ENCODE measurements at places on chromosomes 7 and 10.

GRCh38 chr7:22445140-22445743 is 54.7 kb downstream of the STEAP1B start:
- DNase-seq, result no peak

DNA sequence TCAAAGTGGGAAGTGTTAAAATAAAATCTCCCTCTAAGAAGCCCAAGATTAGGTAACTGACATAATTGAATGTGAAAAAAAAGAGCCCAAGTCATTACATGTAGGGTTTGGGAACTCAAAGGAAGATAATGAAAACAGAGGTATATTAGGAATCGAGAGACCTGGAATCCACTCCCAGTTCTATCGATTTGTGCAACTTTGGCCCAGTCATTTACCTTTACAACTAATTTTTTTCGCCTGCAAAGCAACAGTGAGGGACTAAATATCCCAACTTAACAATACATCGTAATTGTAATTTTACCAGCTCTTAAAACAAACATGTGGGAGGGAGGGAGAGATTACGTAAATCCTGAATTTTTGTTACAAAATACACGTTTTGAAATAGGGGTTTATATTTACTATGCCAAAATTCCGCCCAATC is 1.4 kb downstream of the MINDY3 start:
- no peak for DNase-seq

GRCh38 chr10:116385994-116386809 is 41.4 kb upstream of the PNLIPRP3 start:
- no peak for DNase-seq

DNA sequence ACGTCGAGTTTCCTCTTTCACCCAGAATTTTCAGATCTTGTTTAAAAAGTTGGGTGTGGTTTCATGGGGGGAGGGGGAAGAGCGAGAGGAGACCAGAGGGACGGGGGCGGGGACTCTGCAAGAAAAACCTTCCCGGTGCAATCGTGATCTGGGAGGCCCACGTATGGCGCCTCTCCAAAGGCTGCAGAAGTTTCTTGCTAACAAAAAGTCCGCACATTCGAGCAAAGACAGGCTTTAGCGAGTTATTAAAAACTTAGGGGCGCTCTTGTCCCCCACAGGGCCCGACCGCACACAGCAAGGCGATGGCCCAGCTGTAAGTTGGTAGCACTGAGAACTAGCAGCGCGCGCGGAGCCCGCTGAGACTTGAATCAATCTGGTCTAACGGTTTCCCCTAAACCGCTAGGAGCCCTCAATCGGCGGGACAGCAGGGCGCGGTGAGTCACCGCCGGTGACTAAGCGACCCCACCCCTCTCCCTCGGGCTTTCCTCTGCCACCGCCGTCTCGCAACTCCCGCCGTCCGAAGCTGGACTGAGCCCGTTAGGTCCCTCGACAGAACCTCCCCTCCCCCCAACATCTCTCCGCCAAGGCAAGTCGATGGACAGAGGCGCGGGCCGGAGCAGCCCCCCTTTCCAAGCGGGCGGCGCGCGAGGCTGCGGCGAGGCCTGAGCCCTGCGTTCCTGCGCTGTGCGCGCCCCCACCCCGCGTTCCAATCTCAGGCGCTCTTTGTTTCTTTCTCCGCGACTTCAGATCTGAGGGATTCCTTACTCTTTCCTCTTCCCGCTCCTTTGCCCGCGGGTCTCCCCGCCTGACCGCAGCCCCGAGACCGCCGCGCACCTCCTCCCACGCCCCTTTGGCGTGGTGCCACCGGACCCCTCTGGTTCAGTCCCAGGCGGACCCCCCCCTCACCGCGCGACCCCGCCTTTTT is at the start of gene VIM:
Gene VIM, plus strand, starts transcription at position 151 of the 925 bp plus-strand sequence. CDS start 1,182 bp downstream, outside the sequence.
- DNase-seq, result peak; percentile 90

- no peak for DNase-seq
Observed at GRCh38 chr10:79020015-79020491, 48.7 kb upstream of the ZMIZ1 start.

DNA sequence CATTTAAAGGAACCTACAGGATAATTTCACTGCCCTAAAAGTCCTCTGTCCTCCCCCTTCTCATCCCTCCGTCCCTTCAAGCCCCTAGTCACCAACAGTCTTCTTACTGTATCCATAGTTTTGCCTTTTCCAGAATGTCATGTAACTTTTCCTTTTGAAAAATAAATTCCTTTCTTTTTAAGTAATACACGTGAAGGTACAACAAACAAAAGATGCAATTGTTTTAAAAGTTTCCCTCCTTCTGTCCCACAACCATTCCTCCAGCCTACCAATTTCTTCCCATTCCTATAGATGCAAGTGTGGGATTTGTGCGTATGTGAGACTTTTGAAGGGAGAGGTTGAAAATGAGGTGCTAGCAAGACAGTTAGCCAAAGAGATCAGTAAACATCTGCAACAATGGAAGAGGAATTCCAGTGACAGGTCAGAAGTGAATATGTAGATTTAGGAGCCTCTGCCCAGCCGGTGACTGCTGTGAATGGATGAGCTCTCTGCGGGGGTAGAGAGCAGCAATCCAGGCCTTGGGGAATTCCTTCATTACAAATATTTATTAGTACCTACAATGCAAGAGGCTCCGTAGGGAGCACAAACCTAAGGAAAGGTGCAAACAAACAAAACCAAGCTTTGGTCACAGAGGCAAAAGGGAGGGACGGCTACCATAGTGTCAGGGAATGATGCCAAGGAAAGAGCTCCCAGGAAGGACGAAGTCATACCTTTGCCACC is 243.6 kb downstream of the SKIDA1 start:
- DNase-seq, result no peak

GRCh38 chr10:67519434-67519833 is 176.6 kb downstream of the CTNNA3 start:
- DNase-seq, result no peak

GRCh38 chr10:132541129-132541528 is 3.5 kb downstream of the INPP5A start:
- DNase-seq, result no peak

DNA sequence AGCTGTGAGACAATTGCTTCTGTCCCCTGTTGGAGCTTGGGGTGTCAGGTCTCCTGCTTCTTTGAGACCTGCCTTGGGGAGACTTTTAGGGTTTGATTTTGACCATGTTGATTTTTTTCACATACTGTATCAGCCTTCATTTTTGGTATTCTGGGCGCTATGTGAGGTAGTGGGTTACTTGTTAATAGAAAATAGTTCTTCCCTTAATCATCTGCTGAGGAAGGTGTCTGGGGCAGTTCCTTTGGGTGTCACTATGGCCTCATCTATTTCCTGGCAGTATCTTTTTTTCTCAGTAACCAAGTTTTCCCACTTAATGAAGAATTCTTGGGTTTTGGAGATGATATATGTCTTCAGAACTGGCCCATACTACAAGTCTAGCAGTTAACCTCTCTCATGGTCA is 4.6 kb upstream of the NOLC1 start:
- DNase-seq, result no peak

DNA sequence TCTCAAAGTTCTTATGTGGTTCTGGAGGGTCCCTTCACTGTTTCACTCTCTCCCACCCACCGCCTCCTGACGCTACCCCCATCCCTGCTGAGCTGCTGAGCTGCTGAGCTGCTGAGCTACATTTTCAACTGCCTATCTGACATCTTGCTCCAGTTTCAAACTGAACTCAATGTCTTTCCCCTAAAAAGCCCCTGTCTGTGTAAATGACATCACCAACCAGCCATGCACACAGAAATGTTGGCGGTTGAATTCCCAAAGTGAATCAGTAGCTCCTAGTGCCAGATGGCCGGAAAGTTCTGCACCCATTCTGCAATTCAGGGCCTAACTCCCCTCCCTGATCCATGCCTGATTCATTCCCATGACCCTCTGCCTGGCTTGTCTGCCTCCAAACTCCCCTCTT is 71.2 kb downstream of the WNT2 start:
- DNase-seq, result no peak

GRCh38 chr7:88127637-88128290 is 92.1 kb downstream of the SRI start:
- no peak for DNase-seq

GRCh38 chr10:108275895-108276685 is 1111.6 kb upstream of the SORCS1 start:
- DNase-seq, result no peak

DNA sequence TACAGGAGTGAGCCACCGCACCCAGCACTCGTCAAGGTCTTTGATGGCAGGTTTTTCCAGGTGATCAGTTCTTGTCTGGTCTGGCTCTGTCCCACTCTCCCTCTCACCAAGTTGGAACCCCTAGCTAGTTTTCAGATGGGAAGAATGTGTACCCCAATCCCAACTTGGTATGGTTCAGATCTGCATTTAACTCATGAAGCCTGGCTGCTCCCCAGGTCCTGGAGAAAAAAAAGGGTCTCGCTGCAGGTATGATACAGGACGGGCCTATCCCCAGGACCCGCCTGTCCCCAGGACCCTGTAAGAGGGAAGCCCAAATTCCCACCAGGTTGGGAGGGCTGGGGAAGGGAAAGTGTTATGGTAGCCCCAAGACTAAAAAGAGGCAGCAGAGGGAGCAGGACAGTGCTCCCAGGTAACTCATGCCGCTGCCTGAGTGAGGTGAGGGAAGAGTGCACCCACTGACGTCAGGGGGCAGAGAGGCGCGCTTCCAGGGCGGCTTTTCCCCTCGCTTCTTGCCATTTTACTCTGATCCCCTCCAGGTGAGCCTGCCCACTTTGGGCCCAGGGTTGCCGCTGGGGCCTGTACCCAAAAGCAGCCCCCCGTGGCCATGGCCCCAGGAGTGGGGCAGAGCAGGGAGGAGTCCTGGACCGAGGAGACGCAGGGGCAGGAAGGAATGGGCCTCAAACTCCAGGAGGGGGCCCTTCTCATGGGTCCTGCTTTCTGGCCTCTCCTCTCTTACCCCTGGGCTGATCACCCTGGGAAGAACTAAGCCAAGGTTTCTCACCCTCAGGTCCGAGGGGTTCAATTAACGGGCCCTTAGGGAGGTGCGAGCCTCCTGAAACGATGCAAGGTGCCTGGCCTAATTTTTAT is 36.4 kb upstream of the SRRM3 start:
- no peak for DNase-seq

DNA sequence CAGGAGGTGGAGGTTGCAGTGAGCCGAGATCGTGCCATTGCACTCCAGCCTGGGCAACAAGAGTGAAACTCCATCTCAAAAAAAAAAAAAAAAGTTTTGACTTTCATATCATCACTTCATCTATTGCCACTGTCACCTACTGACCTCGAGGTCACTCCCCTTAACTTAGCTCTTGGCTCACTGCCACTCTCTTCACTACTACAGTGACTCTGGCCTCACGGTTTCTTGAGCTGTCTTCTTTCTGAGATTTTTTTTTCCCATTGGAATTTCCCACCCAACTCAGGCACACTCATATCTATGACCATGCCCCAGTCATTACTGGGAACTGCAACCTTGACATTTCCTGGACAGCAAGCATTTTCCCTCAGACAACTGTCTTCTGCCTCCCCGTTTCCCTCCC is 42.6 kb upstream of the C7orf33 start:
- DNase-seq, result no peak

- no peak for DNase-seq
Observed at GRCh38 chr7:139660317-139661042, 117.3 kb downstream of the HIPK2 start.

DNA sequence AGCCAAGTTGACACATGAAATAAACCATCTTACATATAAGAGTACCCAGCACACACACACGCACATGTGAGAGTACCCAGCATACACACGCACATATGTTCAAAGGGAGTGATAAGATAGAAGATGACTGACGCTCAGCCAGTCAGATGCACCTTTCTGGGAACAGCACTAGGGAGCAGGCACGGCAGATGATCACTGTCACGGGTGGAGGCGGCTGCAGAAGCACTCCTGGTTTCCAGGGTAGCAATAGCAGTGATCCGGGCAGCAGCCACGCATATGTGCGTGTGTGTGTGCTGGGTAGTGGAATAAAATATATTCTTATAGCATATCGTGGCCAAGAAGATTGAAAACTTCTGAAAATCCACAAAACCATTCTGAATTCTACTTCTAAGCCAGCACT is 85.8 kb upstream of the NAMPT start:
- no peak for DNase-seq

- no peak for DNase-seq
Observed at GRCh38 chr10:49139846-49140195, 6.0 kb upstream of the FAM170B start.

GRCh38 chr10:88379575-88379974 is 203.5 kb downstream of the RNLS start:
- DNase-seq, result no peak

- no peak for DNase-seq
Observed at GRCh38 chr10:94143261-94143660, 149.5 kb downstream of the PLCE1 start.

- DNase-seq, result no peak
Observed at GRCh38 chr10:20257422-20257821, 441.2 kb downstream of the PLXDC2 start.

DNA sequence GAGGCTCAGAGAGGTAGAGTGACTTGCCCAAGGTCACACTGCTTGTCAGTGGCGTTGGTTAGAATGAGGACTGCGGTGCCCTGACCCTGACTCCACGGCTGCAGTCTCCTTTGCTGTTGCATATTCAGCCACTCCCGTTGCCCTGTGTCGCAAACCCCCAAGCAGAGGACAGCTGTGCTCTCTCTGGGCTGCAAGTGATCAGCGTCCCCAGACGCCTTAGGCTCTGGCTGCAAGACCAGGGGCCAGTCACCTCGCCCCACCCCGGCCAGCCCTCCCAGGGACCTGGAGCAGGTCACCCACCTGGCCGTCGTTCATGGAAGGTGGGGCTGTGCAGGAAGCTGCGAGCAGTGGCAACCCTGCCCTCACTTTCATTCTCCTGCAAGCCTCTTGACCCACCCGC is 51.7 kb upstream of the NANOS1 start:
- DNase-seq, result no peak

GRCh38 chr7:47039904-47040303 is 542.0 kb downstream of the TNS3 start:
- no peak for DNase-seq

- no peak for DNase-seq
Observed at GRCh38 chr10:129375912-129376311, 91.1 kb upstream of the MGMT start.

DNA sequence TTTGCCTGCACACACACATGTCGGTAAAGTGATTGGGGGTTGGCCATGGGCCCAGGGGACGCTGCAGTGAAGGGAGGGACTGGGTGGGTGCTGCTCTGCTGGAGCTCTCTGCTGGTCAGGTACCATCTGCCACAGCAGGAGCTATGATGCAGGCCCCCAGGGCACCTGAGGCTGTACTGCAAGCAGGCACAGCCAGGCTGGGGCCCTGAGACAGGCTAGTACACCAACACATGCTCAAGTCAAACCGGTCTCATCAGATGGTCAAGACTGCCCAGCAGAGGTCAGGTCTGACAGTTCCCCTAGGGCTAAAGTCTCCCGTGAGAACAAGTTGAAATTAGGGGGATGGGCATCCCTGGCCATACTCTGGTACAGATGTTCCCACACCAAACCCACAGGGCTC is 118.3 kb upstream of the THSD7A start:
- DNase-seq, result no peak

GRCh38 chr10:60353519-60354258 is 36.0 kb downstream of the ANK3 start:
- no peak for DNase-seq

GRCh38 chr10:7937315-7937945 is 117.1 kb upstream of the GATA3 start:
- no peak for DNase-seq

GRCh38 chr10:33681595-33681994 is 347.1 kb upstream of the NRP1 start:
- no peak for DNase-seq

- no peak for DNase-seq
Observed at GRCh38 chr7:29485339-29486190, 78.1 kb upstream of the PRR15 start.

Measured in activated naive CD4-positive, alpha-beta T cell treated with anti-CD3 and anti-CD28 coated beads, Interleukin-2, amount 10 ng/mL, durations not matched to agents 7 days and 5 days (primary cell).